Pulmonary artery endothelial cell (primary cell): ENCODE measurements at places on chromosomes 3 and 15. TPM values are rescaled to one million over a fixed set of nuclear protein-coding genes. Genes with fewer than 3 reads are reported as not detected.

Gene TERC
- total RNA-seq = 70.7 and 108 TPM in 2 replicates

Gene CDC25A
- total RNA-seq = 15.8 and 27.2 TPM in 2 replicates

Gene TIMP4
- 0.07 and 0.46 TPM in 2 replicates for total RNA-seq

Gene PRKCI
- 31.6 and 39.5 TPM in 2 replicates for total RNA-seq

Gene GPR62
- 0.07 TPM in 2 replicates for total RNA-seq

Gene PTH1R
- 0.35 and 0.40 TPM in 2 replicates for total RNA-seq

Gene GHSR
- not detected in 2 replicates for total RNA-seq

Gene PYGO1
- 0.28 and 0.59 TPM in 2 replicates for total RNA-seq

Gene RASL12
- not detected in 2 replicates for total RNA-seq

Gene ESYT3
- total RNA-seq = 0.07 TPM in 1 of 2 replicates, not detected in the other

Gene SOX2
- not detected in 2 replicates for total RNA-seq
